ENCODE measurements at places on chromosomes 16 and 17.

GRCh38 chr16:19417640-19418039 is at the start of gene TMC5:
TMC5 (plus strand) TSS chr16:19417883; CDS start chr16:19440039, 22,156 bp downstream.
- no peak for DNase-seq

GRCh38 chr17:42409523-42410318 is 13.3 kb downstream of the CAVIN1 start:
- DNase-seq, result peak; percentile 54

- no peak for DNase-seq
These were observed 25.0 kb upstream of the TAC4 start for GRCh38 chr17:49872754-49873377.

- no peak for DNase-seq
These were observed 23.9 kb upstream of the NLK start for GRCh38 chr17:28018439-28019070.

DNA sequence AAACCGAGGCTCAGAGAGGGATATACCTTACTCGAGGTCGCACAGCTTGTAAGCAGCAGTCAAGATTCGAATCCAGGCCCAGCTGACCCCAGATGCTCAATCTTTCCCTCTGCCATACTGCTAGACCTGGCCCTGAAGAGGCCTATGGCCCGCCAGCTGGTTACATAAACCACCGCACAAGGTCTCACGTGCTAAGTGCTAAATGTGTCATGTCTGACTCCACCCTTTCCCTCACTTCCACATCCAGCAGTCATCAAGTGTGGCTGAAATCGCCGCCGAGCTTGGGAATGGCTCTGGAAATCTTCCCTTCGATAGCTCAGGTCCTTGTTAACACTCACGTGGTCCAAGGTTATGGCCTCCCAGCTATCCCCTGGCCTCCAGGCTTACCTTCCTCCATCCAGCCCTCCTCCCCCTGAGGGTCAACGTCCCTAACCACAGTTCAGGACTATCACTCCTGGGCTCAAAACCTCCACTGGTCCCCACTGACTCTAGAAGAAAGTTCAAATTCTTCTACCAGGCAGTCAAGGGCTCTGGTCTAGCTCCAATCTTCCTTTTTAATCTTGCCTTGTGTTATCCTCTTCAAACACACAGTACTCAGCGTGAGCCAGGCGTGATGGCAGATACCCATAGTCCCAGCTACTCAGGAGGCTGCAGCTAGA is 3.5 kb downstream of the ZBTB4 start:
- peak; percentile 61 for DNase-seq

- DNase-seq, result no peak
These were observed 141.0 kb upstream of the KCNJ18 start for GRCh38 chr17:21551081-21551881.

GRCh38 chr17:63646488-63646806 is 24.2 kb downstream of the MAP3K3 start:
- DNase-seq, result no peak

- DNase-seq, result no peak
These were observed 21.9 kb downstream of the SEC14L5 start for GRCh38 chr16:4979736-4980660.

- DNase-seq, result peak; percentile 74
These were observed 38.7 kb upstream of the NGFR start for GRCh38 chr17:49456183-49456965.

DNA sequence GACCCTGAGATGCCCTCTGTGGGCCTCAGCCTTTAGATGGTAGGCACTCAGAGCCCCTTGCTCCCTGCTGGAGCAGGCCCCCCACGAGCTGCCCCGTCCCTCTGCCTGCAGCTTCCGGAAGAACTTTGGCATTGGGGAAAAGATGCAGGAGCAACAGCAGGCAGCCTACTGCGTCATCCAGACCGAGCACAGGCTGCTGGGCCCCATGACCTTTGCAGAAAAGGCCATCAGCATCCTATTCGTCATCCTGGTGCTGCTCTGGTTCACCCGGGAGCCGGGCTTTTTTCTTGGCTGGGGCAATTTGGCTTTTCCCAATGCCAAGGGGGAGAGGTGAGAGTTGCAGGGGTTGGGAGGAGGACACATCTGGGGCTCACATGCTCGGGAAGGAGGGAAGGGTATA is 12.7 kb upstream of the FOXN1 start:
- no peak for DNase-seq

DNA sequence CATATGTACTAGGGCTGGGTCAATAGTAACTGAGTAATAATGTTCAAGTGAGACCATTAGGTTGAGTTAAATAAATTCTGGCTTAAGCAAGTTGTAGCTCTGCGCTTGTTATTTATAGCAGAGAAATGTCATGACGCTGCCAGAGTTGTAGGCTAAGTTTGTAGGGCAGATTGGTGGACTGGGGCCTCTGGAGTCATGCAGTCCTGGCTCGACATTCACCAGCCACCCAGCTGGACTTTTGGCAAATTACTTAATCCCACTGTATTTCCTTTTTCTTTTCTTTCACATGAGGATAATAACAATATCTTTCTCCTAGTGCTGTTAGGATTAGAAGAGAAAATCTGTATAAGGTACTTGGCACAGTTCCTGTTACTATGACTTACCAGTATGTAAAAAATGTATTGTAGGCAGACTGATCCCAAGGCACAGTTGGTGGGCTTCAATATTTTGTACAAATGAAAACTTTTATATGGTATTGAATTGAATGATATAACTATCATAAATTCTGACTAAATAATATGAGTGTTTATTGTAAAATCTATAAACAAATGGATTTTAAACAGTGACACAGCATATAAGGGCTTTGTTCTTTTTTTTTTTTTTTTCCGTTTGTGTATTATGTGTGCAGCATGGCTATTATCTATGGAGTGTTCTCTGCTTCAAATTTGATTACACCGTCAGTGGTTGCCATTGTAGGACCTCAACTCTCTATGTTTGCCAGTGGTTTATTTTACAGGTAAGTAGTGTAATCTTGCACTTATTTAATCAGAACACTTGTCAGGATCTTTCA is 2.6 kb downstream of the MFSD11 start:
- DNase-seq, result no peak

DNA sequence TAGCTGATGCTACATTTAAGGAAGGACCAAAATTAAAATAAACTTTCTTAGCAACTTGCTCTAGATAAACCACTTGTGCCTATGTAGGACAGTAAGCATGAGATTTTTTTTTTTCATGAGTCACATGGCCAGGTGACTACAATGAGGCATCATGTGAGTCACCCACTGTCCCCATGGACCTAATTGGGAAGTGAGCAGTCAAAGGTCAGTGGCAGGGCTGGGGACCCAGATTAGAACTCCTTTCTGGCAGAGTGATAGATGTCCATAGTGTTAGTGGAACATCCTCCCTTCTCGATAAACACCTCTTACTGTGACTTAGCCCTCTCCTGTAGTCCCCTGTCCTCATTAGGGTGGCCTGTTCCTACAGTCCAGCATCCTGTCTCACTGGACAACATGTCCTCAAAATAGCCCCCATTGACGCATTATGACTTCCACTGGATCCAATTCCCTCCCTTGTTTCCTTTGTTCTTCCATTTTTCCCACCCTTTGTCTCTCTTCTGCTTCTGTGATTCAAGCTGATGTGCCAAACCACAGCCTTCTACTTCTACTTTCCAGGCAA is 12.4 kb downstream of the ITGB3 start:
- peak; percentile 40 for DNase-seq

- peak; percentile 89 for DNase-seq
These were observed 11.2 kb downstream of the PIEZO1 start for GRCh38 chr16:88773812-88774291.

DNA sequence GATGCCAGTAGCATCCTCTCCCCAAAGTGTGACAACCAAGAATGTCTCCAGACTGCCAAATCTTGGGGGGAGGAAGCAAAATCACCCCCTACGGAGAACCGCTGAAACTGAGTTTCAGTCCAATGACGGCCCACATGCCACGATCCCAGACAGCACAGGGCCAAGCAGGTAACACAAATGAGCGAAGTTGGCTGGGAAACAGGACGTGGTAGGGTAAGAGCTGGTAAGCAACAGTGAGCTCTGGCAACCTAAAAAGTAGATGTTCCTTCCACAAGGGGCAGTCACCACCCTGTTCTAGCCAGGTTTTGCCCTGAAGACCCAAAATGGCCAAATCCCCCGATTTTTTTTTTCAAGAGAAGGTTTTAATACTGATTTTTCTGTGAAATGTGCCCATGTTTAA is 25.4 kb downstream of the ZFHX3 start:
- no peak for DNase-seq

GRCh38 chr16:17439580-17439979 is 31.2 kb downstream of the XYLT1 start:
- no peak for DNase-seq

DNA sequence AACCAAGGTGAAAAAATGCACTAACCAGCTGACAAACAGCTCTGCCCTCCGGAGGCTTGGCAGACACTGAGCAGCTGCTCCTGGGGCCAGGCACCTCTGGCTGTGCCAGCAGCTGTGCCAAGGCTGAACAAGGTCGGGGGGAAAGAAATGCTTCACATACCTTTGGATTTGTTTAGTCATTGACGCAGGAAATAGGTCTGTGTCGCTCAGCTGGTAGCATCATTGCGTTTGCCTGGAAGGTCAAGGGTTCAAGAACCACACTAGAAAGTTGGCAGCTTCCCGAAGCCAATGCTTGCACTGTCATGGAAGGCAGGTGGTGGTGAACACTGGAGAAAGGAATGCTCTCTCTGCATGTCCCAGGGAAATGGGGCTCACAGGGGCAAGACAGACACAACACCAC is 63.5 kb downstream of the PCTP start:
- no peak for DNase-seq
